ENCODE measurements at places on chromosomes 7 and 10.
A peak's percentile ranks its signal among the peaks of the same experiment; 100 is the strongest.

DNA sequence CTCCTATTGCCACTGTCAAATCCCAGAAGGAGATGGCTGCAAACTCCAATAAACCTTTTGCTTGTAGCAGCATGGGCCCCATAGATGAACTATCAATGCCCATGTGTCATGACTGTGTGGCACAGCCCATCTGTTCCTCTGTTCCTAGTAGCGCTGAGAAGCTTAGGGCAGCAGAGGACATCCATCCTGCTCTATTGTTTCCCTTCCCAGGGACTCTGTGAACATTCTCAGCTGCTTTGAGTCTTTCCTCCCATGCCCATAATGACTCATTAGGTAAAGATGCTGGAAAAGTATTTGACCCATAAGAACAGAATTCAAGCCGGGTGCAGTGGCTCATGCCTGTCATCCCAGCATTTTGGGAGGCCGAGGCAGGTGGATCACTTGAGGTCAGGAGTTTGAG lies 28.3 kb downstream of the STMP1 start:
- peak; percentile 90 for DNase-seq

- no peak for DNase-seq
These were observed 9.2 kb downstream of the USP54 start for GRCh38 chr10:73581918-73582317.

GRCh38 chr10:128432011-128432410 lies 305.8 kb upstream of the MKI67 start:
- no peak for DNase-seq

GRCh38 chr7:68724965-68725364 lies 873.3 kb upstream of the AUTS2 start:
- no peak for DNase-seq

GRCh38 chr10:123135415-123136141 lies at the start of gene HMX3:
HMX3 (plus strand) TSS chr10:123135970; CDS start chr10:123136051, 81 bp downstream.
- DNase-seq = no peak

GRCh38 chr10:5467634-5468255 lies 31.6 kb downstream of the CALML5 start:
- DNase-seq = no peak

GRCh38 chr7:143974459-143974858 lies 19.8 kb downstream of the OR2F1 start:
- DNase-seq = no peak

- no peak for DNase-seq
These were observed 104.2 kb upstream of the RAB18 start for GRCh38 chr10:27399871-27400270.

GRCh38 chr10:114516356-114516755 lies 112.1 kb upstream of the AFAP1L2 start:
- no peak for DNase-seq

GRCh38 chr7:73865738-73866445 lies 4.9 kb downstream of the TMEM270 start:
- peak; percentile 64 for DNase-seq

DNA sequence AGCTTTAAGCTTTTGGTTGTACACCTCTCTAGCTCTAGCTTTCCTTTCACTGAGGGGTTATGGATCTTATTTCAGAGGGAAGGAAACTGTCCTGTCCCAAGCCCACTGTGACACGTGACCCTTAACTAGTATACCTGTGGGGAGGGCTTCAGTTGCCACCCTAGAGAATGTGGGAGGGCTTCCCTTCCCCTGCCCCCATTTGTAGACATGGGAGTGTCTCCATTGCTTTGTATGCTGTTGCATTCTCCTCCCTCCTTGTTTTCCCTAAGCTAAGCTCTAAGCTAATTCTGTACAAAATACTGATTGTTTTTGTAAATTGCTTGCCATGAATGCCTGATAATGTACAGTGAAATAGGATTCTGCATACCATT lies 11.2 kb downstream of the LUC7L2 start:
- DNase-seq = no peak

Measured in fibroblast of skin of back (primary cell).